ENCODE measurements at places on chromosomes 13 and 19.

DNA sequence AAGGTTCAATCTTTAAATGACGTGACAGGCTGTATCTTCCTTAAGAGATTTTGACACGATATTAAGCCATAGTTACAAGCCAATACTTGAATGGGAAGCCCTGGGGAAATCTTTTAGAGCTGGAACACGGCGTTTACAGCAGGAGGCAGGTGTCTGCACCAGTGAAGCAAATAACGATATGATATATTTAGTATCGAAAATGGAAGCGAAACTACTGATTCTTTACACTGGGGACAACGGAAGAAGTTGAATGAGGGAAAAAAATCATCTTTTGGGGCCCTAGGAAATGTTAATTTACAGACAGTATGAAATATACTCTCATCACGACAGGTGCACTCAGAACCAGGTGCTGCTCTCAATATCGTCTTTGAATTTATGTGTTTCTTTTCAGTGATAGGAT lies 793.9 kb upstream of the PCDH20 start:
- no peaks in the 10 kb centered on the region for H3K27me3 ChIP-seq
- H3K4me3 ChIP-seq = no peak overlapping the region
- no peaks in the 10 kb centered on the region for H3K36me3 ChIP-seq
- DNase-seq = no peak

DNA sequence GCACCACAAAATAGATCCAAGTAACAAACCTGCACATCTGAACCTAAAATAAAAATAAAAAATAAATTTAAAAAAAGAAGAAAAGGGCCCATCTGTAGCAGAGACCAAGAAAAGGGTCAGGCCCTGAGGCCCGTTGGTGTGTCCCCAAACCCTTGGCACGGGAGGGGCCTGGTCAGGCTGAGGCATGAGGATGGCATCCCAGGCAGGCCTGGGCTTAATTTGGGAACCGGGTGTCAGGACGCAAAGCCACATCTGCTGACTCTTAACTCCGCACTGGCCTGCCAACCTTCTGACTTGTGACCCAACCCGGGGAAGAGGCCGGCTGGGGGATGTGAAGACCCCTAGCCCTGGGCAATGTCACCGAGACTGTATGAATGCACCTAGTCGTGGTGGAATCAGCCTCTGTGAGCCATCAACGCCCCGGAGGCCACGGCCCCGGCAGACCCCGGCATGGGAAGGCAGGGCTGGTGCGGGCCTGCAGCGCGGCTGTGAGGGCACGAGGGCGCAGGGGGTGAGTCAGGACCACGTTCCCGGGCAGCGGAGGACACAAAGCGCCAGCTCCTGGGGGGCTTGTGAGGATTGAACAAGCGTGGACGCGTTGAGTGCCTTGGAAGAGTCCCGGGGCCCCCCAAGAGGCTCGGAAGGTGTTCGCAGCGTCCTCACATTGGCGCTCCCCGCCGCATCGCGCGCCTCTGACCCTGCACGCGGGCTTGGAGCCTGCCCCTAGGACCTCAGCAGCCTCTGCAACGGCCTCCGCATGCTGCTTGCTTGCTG lies 38.2 kb downstream of the ATP12A start:
- no peak for DNase-seq
- H3K36me3 ChIP-seq = no peaks in the 10 kb centered on the region
- no peaks in the 10 kb centered on the region for H3K4me1 ChIP-seq

GRCh38 chr13:48626077-48626449 lies 27.7 kb upstream of the CYSLTR2 start:
- no peaks in the 10 kb centered on the region for H3K4me1 ChIP-seq
- no peaks in the 10 kb centered on the region for H3K36me3 ChIP-seq
- no peak overlapping the region for H3K27ac ChIP-seq
- H3K27me3 ChIP-seq = no peaks in the 10 kb centered on the region
- no peak overlapping the region for H3K4me3 ChIP-seq

- H3K4me1 ChIP-seq = no peaks in the 10 kb centered on the region
- DNase-seq = no peak
- no peaks in the 10 kb centered on the region for H3K36me3 ChIP-seq
- no peaks in the 10 kb centered on the region for H3K27me3 ChIP-seq
Measured at GRCh38 chr13:60372141-60372540, 24.9 kb upstream of the TDRD3 start.

DNA sequence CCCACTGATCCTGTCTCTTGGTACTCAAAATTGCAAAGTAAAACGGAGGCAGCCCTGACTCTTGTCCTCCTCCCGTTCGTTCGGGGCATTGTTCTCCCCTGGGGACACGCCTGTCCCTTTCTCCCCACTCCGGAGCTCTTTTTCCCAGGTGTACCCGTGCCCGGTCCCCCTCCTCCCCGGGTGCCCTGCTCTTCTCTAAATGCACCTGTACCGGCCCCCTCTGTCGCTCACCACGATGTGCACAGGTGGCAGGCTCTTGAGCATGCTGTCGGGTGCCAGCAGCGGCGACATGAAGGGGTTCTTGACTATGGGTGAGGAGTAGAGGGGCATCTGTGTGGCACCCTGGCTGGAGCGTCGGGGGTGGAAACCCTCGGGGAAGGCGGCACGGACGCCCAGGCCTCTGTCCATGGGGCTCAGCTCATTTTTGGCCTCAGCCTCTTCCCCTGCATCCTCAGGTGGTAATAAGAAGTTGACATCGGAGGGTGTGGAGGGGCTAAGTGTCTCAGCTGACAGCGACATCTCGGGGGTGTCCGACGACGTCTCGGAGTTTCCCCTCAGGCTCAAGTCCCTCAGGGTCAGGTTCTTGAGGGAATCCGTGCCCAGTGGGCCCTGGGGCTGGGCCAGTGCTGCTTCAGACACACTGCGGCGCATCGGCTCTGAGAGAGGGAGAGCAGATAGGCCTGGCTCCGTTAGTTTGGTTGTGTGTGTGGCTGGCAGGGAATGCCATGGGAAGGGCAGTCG lies 12.4 kb upstream of the CNFN start:
- peak overlapping the region; percentile 65 for H3K4me3 ChIP-seq
- H3K27me3 ChIP-seq = no peaks in the 10 kb centered on the region
- H3K27ac ChIP-seq = no peak overlapping the region
- H3K36me3 ChIP-seq = no peaks in the 10 kb centered on the region
- DNase-seq = no peak

DNA sequence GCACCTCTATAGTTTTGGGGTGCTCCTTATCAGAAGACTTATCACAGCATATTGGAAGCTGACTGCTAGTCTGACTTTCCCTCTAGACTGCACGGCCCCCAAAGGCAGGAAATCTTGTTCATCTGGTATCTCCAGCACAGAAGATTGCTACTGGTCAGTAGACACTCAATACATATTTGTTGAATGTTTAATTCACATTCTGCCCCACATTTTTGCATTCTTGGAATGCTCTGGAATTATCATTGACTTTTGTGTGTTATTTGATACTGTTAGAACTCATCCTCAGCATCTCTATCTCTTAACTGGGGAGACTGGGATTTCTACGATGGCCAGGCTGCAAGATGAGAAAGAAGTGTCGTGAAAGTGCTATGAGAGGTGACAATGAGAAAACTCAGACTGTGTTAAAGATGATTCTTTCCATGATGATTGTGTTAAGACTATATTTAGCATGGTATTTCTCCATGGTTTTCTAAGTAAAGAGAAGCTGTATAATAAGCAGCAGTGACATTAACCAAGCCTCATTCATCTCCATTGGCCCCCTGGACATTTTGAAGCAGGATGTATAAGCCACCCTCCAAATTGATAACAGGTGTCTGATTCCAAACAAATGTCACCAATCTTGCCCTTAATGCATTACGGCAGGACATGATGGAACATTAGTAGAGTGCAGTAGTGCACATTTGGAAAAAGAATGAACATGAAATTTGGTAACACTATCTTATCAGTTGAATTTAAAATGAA lies 440.9 kb downstream of the RFC3 start:
- DNase-seq = no peak
- no peaks in the 10 kb centered on the region for H3K36me3 ChIP-seq
- H3K27ac ChIP-seq = no peak overlapping the region
- no peaks in the 10 kb centered on the region for H3K27me3 ChIP-seq
- no peaks in the 10 kb centered on the region for H3K4me1 ChIP-seq

DNA sequence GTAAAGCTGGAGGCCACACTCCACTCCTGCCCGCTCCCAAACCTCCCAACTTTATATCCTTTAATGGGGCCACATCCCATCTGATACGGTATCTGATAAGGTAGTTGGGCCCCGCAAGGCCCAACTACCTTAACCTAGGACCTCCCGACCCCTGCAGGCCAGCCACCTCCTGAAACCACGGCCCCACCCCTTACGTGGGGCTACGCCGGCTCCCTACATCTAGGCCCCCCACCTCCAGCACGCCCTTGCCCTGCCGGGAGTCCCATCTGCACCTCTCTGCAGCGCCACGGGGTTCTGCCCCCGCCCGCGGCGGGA lies 2.2 kb downstream of the IGFLR1 start:
- no peak for DNase-seq
- H3K36me3 ChIP-seq = peaks cover 34% of the 10 kb centered on the region
- H3K4me1 ChIP-seq = peaks cover 18% of the 10 kb centered on the region
- no peaks in the 10 kb centered on the region for H3K27me3 ChIP-seq
- H3K4me3 ChIP-seq = peak overlapping the region; percentile 70

GRCh38 chr13:112331675-112332074 lies 44.5 kb upstream of the SPACA7 start:
- no peak for DNase-seq
- peaks cover 6% of the 10 kb centered on the region for H3K27me3 ChIP-seq
- no peak overlapping the region for H3K27ac ChIP-seq

DNA sequence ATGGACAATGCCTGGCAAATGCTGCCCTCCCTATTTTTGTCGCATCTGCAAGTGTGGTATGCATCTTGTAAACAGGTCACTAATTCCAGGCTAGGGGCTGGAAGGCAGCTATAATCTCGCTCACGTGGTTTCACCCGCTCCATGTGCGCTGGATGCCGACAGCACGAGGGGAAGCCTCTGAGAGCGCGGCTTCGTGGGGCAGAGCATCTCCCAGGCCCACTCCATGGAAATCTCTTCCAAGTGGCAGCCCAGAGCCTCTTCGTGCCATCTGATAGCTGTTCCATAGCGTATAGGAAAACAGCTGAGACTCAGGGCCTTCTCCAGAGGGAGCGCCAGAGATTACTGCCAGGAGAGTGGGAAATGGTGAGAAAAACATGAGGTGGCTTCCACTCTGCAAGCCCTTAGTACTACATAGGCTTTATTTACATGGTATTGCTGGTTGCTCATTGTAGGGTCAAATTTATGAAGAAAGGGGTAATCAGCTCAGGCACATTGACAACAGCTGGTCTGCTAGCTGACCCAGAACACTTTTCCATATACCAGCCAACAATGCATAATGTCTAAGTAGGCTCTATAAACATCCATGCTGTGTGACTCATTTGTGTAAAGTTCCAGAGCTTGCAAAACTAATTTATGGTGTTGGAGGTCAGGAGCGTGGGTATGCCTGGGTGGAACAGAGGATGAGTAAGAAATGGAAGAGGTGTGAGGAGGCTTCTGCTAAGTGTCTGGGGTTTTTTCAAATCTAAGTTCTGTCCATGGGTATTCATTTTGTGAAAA lies 165.2 kb downstream of the SHISA2 start:
- no peaks in the 10 kb centered on the region for H3K36me3 ChIP-seq
- no peak for DNase-seq
- H3K4me1 ChIP-seq = no peaks in the 10 kb centered on the region
- no peak overlapping the region for H3K27ac ChIP-seq
- no peaks in the 10 kb centered on the region for H3K27me3 ChIP-seq

DNA sequence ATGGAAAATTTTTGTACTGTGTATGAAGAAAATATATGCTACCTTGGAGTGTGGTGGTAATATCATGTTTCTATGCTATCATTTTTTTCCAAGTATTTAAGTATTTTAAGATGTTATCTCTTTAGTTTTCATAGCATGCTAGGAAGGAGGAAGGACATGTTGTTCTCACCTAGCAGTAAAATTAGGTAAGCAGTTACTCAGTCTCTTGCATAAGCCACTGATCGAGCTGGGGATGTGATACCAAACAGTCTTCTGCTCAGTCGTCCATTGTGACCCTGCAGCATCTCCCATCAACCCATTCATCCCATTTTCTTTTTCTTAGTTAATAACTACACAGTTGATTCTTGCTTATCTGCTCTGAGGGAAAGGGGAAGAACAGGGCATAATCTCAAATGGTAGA lies 130.6 kb downstream of the KLF5 start:
- no peak overlapping the region for H3K4me3 ChIP-seq
- no peaks in the 10 kb centered on the region for H3K36me3 ChIP-seq
- no peak for DNase-seq
- H3K4me1 ChIP-seq = no peaks in the 10 kb centered on the region
- no peaks in the 10 kb centered on the region for H3K27me3 ChIP-seq

- H3K4me1 ChIP-seq = no peaks in the 10 kb centered on the region
- DNase-seq = no peak
- no peaks in the 10 kb centered on the region for H3K27me3 ChIP-seq
Measured at GRCh38 chr13:70090036-70090723, 17.4 kb upstream of the ATXN8OS start.

GRCh38 chr13:33262594-33262993 lies 23.0 kb downstream of the STARD13 start:
- no peak overlapping the region for H3K27ac ChIP-seq
- no peak overlapping the region for H3K4me3 ChIP-seq
- no peak for DNase-seq
- no peaks in the 10 kb centered on the region for H3K27me3 ChIP-seq

- peaks cover 15% of the 10 kb centered on the region for H3K36me3 ChIP-seq
- DNase-seq = no peak
- H3K27ac ChIP-seq = no peak overlapping the region
- H3K27me3 ChIP-seq = no peaks in the 10 kb centered on the region
- peaks cover 5% of the 10 kb centered on the region for H3K4me1 ChIP-seq
- H3K4me3 ChIP-seq = no peak overlapping the region
Measured at GRCh38 chr19:18271433-18271841, 2.8 kb downstream of the IQCN start.

- no peak overlapping the region for H3K27ac ChIP-seq
- no peaks in the 10 kb centered on the region for H3K4me1 ChIP-seq
- DNase-seq = no peak
- no peaks in the 10 kb centered on the region for H3K27me3 ChIP-seq
- no peak overlapping the region for H3K4me3 ChIP-seq
Measured at GRCh38 chr19:43489310-43489709, 15.2 kb downstream of the PHLDB3 start.

DNA sequence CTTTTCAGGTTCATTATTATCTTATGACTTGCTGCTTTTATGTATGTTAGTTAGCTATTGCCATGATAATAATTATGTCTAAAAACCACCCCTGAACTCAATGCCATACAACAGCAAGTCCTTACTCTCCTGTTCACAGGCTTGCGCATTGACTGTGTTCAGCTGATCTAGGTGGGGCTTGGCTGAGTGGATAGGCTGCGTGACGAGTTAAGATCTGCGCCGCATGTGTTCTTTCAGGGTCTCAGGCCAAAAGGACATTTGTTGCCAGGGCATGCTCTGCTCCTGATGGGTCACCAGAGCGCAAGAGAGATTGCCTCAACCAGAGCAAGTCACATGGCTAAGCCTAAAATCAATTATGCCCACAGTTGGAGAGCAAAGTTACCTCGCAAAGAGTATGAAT lies 859 bp downstream of the ZNF568 start:
- no peak overlapping the region for H3K27ac ChIP-seq
- no peaks in the 10 kb centered on the region for H3K4me1 ChIP-seq
- DNase-seq = no peak
- peak overlapping the region; percentile 91 for H3K4me3 ChIP-seq

GRCh38 chr19:35478794-35479677 lies 11.2 kb downstream of the KRTDAP start:
- H3K27ac ChIP-seq = no peak overlapping the region
- H3K27me3 ChIP-seq = no peaks in the 10 kb centered on the region
- no peak overlapping the region for H3K4me3 ChIP-seq
- no peaks in the 10 kb centered on the region for H3K36me3 ChIP-seq
- no peaks in the 10 kb centered on the region for H3K4me1 ChIP-seq
- DNase-seq = no peak

GRCh38 chr13:34722922-34723321 lies 219.1 kb upstream of the NBEA start:
- H3K4me3 ChIP-seq = no peak overlapping the region
- H3K27me3 ChIP-seq = no peaks in the 10 kb centered on the region
